ENCODE measurements at places on chromosomes 1 and 21. TPM values are rescaled to one million over a fixed set of nuclear protein-coding genes. Genes with fewer than 3 reads are reported as not detected.

The MARK1 gene
- total RNA-seq, result 9.5 TPM

The MROH7 gene
- total RNA-seq, result 0.21 TPM

The SH3BGR gene
- total RNA-seq, result 6.9 TPM

The CDC20 gene
- total RNA-seq, result 22.3 TPM

The ZSCAN20 gene
- total RNA-seq, result 7.1 TPM
